Effector CD4-positive, alpha-beta T cell (primary cell): ENCODE measurements at places on chromosomes 5 and 9.

GRCh38 chr5:72543811-72544210, 36.6 kb upstream of the ZNF366 start:
- DNase-seq = no peak

DNA sequence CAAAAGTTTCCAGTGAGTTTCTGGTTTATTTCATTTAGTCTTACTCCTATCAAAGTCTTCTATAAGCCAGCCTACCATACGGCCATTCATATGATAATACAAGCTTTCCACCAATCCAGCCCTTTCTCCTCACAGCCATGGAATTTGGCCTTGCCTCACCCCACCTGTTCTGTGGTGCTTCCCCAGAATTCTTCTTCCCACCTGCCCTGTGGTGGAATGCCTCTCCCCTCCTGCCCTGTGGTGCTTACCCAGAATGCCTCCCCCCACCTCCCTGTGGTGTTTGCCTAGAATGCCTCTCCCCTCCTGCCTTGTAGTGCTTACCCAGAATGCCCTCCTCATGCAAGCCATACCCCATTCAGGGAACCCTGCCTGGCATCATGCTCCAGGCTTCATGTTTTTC, 90.3 kb upstream of the APC start:
- DNase-seq = no peak

DNA sequence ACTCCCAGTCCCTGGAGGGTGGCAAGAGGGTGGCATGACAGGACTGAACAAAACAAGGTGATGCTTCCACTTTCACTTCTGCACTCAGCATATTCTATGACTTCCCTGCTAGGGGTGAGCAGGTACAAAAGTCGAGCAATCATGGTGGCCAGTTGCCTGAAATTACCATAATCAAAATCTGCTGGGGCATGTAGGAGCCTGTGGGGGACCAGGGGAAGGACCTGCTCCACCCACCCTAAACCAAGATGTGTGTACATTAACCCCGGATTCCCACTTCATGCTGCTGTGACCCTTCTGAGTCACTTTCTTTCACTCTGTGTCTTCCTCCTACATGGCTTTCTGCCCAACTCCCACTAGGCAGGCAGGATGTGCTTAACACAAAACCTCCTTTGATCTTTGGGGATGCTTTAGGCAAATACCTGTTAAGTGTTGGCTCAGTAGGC, 73.3 kb upstream of the PHF24 start:
- DNase-seq = no peak

DNA sequence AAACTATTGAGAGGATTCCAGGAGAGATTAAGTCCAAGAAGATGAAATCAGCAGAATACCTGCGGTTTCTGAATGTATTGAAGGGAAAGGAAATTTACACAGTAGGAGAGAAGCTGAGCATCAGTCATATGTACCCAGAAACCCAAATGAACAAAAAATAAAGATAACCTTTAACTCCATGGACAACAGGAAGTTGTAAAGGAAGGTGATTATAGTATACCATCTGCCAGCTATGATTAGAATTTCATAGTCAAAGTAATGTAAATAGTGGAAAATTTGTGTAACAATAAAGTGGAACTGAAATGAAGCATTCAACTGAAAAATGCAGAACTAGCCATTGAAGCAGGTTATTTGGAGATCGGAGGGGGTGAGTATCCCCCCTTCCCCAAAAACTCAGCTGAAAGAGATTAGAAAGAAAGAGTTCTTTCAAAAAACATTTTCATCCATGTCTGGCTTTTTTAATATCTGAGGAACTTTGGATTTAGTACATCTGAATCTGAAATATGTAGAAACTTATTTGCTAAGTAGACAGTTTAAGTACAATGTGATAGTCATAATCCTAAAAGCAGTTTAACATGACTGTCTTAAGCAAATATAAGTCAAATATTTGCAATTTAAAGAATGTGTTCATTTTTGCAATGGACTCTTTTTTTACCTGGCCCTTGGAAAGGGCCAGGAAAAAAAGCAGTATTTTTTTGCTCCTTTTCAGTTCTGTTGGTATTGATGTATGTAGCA, 58.4 kb downstream of the APC start:
- no peak for DNase-seq

DNA sequence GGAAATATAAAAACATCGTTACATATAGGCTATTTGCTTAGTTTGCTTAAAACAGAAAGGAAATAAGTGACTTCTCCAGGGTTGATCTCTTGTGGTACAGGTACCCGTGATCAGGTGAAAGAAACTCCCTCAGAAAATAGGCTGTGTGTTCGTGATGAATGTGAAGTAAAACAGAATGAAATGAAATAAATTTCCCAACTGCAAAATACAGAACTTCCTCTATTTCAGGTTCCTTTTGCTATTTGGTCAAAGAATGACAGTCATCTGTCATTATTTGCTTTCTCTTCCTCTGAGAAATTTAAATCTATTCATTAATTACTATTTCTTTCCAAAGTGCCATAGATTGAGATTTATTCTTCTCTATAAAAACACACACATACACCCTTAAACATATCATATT, 408.1 kb downstream of the FAM170A start:
- no peak for DNase-seq

GRCh38 chr5:53902296-53902907, 342.0 kb downstream of the NDUFS4 start:
- no peak for DNase-seq

DNA sequence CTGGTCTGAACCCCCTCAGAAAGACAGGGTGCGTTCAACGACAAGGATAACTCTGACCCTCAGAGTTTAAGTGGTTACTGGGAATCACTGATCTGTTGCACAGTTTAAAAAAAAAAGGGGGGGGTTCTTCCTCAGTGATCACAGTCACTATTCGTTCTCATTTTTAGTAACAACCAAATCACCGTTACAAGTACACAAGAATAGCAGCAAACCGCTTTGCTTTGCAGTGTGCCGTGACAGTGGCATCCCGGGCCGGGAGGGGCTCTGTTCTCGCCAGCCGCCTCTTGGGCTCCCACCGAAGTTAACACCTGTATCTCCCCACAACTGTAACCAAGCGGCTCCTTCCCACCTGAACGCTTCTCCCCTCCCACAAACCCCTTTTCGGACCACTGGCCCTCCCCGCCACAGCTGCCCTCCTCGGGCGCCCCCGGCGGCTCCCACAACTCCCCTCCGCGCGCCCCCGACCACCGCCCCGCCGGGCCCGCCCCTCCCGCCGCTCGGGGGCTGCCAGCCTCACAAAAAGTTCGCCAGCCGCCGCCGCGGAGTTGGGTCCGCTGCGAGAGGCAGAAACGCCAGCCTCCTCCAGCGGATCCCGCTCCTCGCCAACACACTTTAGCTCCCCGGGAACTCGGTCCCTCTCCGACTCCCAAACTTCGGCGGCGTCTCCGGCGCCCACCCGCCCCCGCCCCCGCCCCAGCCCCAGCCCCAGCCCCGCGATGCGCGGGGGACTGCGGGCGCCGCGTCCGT, 1.2 kb downstream of the SSBP2 start:
- peak; percentile 24 for DNase-seq

DNA sequence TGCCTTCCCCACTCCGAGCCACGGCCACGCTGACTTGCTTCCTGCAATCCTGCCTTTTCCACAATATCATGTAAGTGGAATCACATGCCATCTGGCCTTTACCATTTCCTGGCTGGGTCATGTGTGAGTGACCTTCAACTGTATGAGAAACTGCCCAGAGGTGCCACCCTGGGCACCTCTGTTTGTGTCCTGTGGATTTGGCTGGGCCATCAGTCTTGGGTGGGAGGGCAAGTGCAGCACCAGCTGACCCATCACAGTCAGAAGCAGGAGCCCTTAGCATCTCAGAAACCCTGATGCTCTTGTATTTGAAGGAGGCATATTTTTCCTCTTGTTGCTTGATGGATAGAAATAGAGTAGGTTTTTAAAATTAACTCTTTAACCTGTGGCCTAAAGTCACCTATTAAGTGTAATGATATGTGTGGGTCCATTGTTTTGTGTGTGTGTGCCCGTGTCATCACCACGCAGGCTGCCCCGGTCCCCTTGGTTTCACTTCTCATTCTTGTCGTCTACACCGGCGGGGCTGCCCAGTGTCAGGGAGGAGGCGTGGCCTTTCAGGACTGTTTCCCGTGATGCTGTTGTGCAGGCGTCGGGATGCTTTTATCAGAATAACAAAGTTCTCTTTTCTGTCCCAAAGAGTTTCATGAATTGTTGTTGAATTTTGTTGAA, 52.1 kb upstream of the CACNA1B start:
- no peak for DNase-seq

DNA sequence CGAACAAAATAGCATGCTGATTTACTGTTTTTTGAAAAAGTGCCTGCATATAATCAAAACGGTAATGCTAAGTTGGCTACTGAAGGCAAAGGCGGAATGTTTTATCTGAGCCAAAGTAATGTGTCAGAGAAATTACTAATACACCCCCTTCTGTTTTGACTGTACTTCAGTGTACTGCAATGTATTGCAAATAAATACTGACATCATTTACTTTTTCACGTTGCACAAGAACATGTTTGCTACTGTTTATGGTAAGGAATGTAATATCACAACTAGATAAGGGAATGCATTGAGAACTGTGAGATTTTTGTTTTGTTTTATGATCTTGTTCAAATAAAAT, 813 bp upstream of the AGTPBP1 start:
- DNase-seq = no peak

GRCh38 chr5:60980511-60980910, 35.5 kb downstream of the NDUFAF2 start:
- DNase-seq = no peak

DNA sequence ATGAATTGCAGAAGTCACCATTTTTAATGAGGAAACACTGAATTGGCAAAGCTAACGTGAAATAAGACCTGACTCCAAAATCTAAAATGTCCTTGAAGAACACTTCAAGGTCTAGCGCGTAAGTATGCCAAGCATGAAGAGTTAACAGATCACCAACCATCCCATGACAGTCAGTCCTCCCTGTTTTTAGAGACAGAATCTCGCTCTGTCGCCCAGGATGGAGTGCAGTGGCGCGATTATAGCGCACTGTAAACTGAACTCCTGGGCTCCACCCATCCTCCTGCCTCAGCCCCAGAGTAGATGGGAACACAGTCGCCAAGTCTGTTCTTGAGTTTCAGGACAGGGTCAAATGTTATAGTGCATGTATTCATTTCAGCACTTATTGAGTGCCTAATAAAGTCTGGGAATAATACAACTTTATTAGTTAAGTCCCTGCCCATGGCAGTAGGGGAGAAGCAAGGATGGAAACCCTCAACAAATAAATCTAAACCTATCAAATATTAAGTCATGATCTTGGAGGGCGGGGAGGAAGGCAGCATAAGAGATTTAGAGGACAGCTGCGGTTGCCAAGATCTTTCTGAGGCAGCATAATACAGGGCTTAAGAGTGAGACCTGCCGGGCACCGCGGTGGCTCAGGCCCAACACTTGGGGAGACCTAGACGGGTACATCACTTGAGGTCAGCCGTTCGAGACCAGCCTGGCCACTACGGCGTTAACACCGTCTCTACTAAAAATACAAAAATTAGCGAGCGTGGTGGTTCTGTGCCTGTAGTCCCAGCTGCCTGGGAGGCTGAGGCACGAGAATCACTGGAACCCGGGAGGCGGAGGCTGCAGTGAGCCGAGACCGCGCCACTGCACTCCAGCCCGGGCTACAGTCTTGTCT, 1.1 kb downstream of the ATPSCKMT start:
- no peak for DNase-seq

DNA sequence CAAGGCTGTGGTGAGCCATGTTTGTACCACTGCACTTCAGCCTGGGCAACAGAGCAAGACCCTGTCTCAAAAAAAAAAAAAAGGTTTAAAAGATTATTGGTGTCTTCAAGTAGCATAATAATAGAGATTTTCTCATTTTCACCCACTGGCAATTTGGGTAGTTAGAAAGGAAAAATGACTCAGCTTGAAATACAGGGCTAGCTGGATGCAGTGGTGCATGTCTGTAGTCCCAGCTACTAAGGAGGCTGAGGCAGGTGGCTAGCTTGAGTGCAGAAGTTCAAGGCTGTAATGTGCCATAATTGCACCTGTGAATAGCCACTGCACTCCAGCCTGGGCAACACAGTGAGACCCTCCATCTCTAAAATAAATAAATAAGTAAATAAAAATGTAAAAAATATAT, 111.1 kb downstream of the ARRDC3 start:
- DNase-seq = no peak

DNA sequence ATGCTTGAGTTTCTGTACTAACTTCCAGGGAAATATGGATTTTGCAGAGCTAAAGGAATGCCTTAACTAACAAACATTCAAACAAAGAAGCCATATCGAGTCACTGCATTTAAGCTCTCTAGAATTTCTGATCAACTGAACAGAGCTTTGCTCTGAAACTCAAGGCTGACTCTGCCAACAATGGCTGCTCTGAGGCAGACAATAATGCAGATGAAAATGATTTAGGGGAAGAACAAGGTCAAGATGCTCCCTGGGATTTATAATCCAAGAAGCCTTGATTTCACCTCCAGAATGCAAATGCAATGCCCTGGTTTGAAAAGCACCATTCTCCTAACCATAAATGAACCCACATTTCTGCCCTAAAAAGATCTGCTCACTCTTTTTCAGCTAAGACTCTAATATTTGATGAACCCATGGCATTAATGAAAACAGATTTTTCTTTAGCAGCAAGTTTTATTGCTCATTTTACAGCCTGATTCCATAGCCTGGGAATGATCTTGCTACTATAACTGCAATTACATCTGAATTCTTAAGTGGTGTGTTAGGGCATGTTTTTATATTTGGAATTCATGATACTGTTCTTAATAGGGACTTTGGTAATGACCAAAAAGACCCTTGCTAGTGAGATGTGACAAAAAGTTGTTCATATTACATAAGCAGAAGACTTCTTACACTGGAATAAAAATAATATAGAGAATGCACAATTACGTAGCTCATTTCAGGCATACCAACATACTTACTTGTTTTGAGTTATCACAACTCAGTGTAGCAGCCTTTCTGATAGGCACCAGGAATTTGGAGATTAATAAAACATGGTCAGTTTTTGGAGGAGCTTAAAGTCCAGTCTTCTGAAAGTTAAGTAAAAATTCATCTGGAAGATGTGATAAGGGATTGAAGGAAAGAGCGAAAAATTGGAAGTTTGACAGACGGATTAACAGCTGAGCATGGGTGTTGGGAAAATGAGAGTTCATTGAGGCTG, 169.4 kb downstream of the TRPM3 start:
- no peak for DNase-seq

GRCh38 chr5:122429545-122430318, 117.7 kb downstream of the SNCAIP start:
- no peak for DNase-seq

GRCh38 chr9:7130266-7130820, 372.6 kb downstream of the KDM4C start:
- DNase-seq = no peak

DNA sequence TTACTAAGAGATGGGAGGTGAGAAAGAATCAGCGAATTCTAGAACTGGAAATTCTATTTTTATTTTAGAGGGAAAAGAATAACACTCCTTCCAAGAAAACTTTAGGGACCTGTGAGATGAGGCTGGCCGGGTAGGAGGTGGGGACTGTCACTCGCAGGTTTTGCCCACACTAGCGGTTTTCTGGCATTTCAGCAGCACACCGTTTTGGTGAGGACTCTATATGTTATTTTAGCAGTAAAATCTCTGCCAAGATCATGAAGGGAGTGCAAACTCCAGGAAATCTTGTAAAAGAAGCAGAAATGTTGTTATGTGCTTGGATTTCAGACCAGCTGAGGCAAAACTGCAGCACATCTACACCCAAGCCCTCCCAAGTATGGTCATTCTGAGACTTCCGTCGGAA, 470.6 kb downstream of the PSAT1 start:
- no peak for DNase-seq
